ENCODE measurements at places on chromosomes 11 and 22.

- DNase-seq, result no peak
Measured at GRCh38 chr22:49224243-49224642, 603.4 kb downstream of the BRD1 start.

- no peak for DNase-seq
Measured at GRCh38 chr11:121510438-121510837, 57.7 kb upstream of the SORL1-AS1 start.

DNA sequence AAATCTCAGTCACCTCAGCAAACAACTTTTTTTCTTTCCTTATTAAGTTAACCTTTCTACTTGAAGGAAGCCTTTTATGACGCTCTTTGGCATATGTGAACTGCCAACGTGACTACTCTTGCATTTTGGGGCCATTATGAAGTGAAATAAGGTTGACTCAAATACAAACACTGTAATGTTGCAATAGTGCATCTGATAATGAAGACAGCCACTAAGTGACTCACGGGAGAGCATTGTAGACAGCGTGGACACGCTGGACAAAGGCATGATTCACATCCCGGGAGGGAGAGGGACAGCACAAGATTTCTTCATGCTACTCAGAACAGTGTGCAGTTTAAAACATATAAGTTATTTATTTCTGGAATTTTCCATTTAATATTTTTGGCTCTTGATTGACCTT, 560.8 kb downstream of the ETS1 start:
- peak; percentile 99 for DNase-seq

GRCh38 chr11:9533736-9534473, 39.6 kb upstream of the WEE1 start:
- no peak for DNase-seq

DNA sequence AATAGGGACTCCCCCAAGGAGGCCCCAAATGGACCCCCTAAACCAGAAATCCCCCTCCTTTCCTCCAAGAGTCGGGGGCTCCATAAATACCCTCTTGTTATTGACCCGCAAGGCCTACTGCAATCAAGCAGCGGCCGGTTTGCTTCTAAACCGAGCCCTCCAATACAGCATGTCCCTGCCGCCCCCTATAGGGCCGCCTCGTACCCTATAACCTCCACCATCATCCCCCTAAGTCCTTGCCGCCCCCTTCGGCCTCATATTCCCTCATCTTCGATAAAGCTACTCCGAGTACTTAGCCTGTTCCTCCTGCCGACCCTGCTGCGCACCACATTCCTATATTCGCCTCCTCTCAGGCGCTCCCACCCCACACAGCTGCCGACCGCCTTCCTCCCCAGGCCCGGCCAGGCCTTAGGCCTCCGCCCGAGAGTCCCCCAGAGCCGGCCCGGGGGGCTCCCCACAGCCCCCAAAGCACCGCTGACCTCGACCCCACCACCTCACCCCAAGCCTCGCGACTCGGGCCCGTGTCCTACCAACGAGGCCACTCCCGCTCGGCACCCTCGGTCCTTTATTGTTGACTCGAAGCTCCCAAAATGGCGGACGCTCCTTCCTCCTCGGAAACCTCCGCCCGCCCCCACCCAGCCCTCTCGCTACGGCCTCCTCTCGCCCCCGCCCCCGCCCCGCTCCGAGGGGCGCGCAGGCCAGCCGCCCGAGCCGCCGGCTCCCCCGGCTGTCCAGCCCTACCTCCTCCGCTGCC, 430 bp downstream of the DDX6 start:
- peak; percentile 76 for DNase-seq

DNA sequence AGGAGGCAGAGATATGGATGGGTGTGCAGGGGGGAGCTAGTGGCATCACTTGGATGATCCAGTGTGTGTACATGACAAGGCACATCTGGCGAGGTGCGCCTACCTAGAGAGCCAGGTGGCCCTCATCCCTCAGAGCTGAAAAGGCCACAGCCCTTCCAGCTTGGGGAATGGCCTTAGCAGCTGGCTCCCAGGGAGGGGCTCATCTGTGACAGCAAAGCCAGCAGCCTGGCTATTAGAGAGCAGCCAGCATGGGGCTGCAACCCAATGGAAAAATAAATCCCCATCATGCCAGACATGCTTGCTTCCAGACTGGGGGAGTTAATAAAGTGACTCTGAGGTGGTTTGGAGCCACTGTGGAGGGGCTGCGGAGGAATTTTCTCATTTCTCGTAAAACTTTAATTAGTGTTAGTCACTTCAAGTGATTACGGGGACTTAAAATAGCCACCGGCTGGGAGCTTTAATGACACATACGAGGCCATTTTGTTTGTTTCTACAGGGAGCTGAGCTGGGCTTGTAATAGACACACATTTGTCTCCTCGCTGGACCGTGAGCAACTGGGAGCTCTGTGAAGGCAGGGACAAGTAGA, 111.2 kb upstream of the ALX4 start:
- DNase-seq, result no peak
